RKO (cell line): ENCODE measurements at places on chromosomes 3 and 15.

GRCh38 chr3:79383402-79384012 lies 384.3 kb downstream of the ROBO1 start:
- no peak for DNase-seq

GRCh38 chr3:147416931-147417330 lies 7.8 kb downstream of the ZIC1 start:
- no peak for DNase-seq

DNA sequence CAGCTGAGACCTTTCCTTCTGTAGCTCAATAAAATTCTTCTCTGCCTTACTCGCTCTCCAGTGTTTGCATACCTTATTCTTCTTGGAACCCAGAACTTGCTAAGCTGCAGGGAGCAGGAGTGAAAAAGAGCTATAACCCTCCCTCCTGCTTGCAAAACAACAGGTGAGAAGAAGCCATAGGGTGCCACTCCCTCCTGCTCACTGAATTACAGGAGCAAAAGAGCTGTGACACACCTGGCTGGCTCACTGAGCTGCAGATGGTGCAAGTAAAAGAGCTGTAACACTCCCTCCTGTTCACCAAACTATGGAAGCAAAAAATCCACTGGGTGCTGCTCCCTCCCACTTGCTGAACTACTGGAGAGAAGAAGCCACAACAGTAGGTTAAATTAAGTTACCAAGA lies 44.2 kb upstream of the C2CD4B start:
- DNase-seq = no peak

- peak; percentile 22 for DNase-seq
Observed at GRCh38 chr15:63462088-63462487, 42.3 kb upstream of the USP3 start.

DNA sequence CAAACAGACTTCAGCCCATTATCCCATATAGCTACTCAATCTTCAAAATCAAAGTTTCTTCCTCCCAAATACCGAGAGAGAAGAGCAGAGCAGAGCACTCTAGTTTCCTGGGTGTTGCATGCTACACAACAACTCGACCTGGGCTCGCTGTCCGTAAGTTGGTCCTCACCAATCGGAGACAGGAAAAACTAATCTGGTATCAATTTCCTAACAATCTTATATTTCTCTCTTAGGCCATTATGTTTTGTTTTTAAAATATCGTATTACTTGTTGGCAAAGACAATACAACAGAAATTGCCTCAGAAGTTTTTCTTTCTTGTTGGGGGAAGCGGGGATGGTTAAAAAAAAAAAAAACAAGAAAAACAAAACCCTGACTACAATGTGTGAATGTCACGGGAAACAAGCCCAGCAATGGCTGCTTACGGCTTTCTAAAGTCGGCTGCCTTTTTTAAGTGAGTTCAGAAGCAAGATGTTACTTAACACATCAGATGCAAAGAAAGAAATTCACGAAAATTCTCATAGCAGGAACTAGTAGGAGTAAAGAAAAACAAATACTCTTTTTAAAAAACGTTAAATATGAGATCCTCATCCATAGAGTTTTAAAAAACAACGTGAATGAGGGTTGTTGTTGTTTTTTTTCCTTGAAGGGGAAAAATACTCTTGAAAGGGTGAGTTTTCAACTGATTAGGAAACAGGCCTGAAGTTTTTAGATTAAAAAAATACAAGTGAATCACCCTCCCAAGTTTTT lies 1.9 kb downstream of the VGLL4 start:
- DNase-seq = peak; percentile 67
